Stimulated activated CD4-positive, alpha-beta T cell treated with anti-CD3 and anti-CD28 coated beads, TNF-alpha, amount 100 ng/mL, for 1 hour (primary cell): ENCODE measurements at places on chromosomes 1 and 21.

- no peak for DNase-seq
Observed at GRCh38 chr1:4638345-4638729, 16.1 kb upstream of the AJAP1 start.

GRCh38 chr1:245313576-245313975, 158.8 kb downstream of the KIF26B start:
- DNase-seq, result no peak

- DNase-seq, result no peak
Observed at GRCh38 chr1:63101336-63101735, 221.0 kb upstream of the FOXD3 start.

DNA sequence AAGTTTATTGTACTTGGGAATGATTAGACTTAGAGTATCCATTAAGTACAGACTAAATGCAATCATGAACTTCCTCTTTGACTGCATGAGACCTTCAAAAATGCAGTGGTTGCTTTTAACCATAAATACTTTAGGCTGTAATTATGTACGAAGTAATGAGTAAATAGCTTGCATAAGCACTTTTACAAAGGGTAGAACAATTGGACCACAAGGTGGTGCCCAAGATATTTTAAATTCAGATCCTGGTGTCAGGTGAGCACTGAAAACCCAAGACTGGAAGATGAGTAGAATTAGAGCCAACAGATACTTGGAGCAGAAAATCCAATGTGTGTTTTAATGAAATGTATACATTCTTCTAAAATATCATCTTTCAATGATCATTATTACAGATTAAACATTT, 43.4 kb upstream of the RHOU start:
- DNase-seq, result no peak

GRCh38 chr1:206905295-206906164, 8.3 kb downstream of the IL24 start:
- DNase-seq, result no peak

DNA sequence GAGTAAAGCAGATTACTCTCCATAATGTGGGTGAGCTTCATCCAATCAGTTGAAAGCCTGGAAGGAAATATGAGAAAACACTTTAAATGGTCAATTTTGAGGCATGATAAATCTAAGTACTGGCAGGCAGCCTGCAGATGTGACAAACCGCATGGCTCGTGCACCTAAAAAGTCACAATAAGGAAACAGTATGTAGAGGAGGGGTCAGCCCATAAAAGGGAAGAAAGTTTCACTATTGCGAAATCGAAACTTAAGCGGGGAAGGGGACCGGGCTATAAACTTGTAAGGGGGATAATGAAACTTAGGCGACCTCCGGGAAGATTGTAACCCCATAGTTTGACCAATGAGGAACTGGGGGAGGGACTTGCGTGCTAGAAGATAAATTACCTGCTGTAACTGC, 109.8 kb downstream of the PLPPR4 start:
- no peak for DNase-seq

- no peak for DNase-seq
Observed at GRCh38 chr1:71561206-71561605, 480.4 kb upstream of the ZRANB2 start.

- DNase-seq, result no peak
Observed at GRCh38 chr1:176466514-176466913, 3.5 kb downstream of the PAPPA2 start.

DNA sequence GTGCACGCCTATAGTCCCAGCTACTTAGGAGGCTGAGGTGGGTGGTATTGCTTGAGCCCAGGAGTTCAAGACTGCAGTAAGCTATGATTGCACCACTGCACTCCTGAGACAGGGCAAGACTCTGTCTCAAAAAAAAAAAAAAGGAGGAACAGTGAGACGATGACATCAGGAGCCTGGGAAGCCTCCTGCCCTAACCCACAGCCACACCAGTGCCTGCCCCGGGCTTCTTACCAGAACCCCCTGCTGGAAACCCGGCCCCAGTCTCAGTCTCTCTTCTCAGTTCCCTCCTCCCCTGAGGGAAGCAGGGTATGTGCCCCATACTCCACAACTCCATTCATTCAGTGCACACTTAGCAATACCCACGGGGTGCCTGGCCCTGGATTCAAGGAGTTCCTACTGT, 9.1 kb downstream of the COL8A2 start:
- DNase-seq, result no peak

GRCh38 chr1:166128195-166128594, 38.6 kb downstream of the FAM78B start:
- DNase-seq, result no peak

GRCh38 chr1:153565529-153566374, at the start of gene S100A2:
S100A2 (minus strand) TSS chr1:153565844; CDS start chr1:153563877, 1,967 bp downstream.
- DNase-seq, result peak; percentile 17

DNA sequence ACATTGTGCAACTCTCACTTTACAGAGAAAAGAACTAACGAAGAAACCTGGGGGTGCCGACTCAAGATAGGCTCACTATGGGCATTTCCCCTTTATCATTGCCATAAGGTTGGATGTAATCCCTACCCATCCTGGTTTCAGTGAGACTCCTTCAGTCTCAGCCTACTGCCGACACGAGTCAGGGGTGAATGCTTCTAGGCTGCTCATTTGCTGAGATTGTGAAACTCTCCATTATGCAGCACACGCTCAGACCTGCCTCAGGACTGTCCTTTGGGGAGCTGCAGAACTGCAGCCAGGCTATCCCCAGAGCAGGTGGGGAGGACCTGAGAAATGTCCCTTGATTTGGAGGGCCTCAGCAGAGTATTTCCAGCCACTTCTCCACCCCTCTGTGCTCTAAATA, 22.2 kb downstream of the TSHB start:
- no peak for DNase-seq

GRCh38 chr1:65812065-65812464, 19.4 kb downstream of the PDE4B start:
- no peak for DNase-seq

DNA sequence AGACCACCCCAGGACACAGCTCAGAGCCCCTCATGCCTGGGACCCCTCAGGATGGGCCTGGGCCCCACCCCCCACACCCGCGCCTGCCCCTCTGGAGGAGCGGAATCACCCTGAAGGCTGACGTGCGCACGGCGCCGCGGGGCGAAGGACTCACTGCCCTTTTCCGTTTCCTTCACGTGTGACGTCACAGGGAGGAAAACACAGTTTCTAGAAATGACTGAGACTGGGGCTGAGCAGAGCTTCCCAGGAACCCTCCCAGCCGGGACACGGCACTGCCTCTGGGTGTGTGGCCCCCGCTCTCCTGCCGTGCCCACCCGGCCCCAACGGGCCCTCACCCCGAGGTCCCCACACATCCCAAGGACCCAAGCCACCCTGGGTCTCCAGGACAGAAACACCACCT, 5.4 kb upstream of the TNFRSF4 start:
- DNase-seq, result no peak

DNA sequence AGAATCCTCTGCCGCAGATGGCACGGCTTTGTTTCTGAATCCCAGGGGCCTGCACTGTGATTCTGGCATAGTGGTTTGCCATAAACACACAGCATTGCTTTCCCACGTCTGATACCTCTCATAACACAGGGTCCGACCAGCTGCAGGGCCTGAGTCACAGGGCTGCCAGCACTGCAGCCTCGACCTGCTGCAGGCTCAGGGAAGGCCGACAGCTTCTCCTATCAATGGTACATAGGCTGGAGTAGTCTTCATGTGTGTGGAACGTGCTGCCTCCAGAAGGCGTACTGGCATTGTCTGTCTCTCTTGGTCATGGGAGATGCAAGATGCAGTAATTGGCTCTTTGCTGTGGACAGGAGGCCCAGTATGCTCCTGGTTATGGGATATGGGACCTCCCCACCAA, 53.5 kb upstream of the PDE9A start:
- no peak for DNase-seq

DNA sequence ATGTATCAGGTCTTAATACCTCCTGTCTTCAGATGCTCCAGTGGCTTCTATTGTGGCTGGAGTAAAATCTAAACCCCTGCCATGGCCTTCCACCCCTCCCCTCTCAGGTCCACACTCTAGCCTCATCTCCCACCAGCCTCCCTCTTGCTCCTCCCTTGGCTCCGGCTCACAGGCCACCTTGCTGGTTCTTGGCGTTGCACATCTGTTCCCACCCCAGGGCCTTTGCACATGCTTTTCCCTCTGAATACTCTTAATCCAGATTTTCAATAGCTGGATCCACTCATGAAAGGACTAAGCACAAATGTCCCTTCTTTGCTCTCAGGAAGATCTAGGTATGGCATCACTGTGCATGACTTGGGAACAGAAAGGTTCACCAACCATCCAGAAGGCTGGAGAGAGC, 415.4 kb upstream of the VAMP3 start:
- DNase-seq, result no peak

- DNase-seq, result no peak
Observed at GRCh38 chr1:218945050-218945449, 228.6 kb upstream of the LYPLAL1 start.

DNA sequence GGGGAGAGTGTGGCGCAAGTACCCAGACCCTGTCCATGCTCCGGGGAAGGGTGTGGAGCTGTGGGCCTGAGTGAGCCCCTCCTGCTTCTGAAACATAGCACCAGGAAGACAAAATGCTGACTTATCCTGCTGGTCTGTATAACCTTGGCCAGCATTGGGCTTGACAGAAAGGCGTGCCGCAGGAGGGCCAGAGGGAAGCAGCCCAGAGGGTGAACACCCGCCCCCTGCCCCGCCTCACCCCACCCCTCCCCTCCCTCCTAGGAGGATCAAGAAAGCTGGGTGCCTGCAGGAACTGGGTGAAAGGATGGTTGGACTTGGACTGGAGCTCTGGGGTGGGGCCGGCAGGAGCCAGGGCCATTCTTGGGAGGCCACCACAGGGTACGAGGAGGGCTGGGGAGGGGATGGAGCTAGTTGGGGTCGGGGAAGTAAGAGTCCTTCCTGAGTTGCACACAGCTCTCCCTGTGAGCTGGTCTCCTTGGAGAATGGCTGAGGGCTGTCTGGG, 27.1 kb downstream of the PTPRF start:
- no peak for DNase-seq

- DNase-seq, result no peak
Observed at GRCh38 chr1:93662481-93663207, 19.0 kb downstream of the BCAR3 start.

GRCh38 chr1:94236013-94236491, 1.3 kb downstream of the ARHGAP29 start:
- no peak for DNase-seq

DNA sequence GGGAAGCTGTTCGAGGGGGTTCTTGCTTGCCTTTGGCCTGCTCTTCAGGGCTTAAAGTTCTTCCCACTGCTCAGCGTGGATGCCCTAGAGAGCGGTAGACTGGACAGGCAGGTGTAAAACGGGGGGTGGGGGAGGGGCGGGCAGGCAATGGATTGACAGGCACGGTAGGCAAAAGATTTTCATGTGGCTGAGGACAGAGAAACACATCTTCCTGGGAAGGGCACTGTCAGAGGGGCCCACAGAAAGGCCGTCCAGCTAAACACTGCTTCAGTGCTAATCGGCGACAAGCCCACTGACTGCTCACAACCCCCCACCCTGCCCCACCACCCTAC, 412 bp downstream of the ABCA4 start:
- DNase-seq, result no peak

DNA sequence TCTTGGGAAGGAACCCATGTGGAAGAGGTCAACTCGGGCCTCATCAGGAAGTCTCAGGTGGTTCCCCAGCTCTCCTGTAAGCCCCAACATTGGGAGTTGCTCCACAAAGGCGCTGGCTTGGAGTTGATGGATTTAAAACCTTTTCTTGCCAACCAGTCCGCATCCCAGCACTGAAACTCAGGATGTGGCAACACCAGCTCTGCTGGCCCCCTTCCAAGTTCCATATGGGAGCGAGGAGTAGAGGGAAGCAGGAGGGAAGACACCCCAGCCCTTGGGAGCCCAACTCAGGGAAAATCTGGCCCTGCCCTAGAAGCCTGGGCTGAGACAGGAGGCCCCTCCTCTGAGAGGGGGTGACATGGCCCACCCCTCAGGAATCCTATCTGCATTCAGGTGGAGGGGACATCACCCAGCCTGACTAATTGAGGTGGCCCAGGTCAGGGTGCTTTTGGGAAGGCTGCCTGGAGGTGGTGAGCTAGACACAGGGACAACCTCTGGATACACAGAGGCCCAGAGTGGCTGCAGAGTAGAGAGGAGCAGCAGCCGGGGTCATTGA, 33.1 kb upstream of the DMBX1 start:
- no peak for DNase-seq

DNA sequence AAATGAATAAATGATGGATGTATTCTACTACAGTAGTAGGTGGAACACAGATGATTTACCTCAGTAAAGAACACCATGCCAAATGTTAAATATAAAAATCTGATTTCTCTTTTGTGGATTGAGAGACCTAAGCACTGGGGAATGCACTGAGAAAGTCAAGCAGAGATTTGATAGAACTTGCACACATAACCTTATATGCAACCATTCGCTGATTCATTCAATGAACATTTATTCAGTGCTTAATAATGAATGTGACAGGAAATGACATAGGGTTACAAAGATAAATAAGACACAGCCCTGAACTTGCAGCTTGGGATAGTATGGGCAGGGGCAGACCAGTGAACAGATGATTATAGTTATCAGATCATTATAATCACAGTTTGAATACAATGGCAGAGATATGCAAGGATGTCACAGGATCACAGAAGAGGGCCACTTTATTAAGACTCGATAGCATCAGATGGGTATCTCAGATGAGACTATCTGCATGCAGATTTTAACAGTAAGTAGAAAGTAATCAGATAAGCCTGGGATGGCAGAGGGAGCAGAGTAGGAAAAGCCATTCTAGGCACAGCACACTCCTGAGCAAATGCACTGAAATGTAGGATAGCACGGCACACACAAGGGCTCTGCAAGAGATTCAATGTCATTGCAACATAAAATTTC, 169.4 kb downstream of the ASTN1 start:
- DNase-seq, result no peak

- DNase-seq, result no peak
Observed at GRCh38 chr1:196590012-196590708, 18.1 kb downstream of the KCNT2 start.

- DNase-seq, result no peak
Observed at GRCh38 chr21:35046263-35046624, 2.9 kb downstream of the RUNX1 start.

GRCh38 chr1:26666855-26667254, 29.0 kb upstream of the ARID1A start:
- DNase-seq, result no peak

DNA sequence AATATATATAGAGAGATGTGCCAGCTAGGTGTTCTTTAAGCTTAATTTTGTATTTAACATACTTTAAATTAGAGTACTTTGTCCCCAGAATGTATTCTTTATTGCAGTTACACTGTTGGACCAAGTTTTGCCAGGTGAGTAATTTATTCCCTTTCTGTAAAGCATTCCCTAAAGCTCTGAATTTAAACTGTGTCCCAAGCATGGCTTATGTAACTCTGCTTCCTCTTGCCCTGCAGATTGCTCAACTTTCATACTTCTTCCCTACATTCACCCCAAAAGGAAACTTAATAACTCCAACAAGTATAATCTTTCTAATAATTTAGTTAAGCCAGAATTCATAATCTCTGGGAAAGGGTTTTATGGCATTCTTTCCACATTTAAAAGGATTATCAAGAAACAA, 5.6 kb downstream of the LYPLAL1 start:
- no peak for DNase-seq

- DNase-seq, result no peak
Observed at GRCh38 chr1:217617126-217617525, 13.8 kb downstream of the GPATCH2 start.

- DNase-seq, result no peak
Observed at GRCh38 chr1:168050307-168050706, 86.4 kb downstream of the GPR161 start.

GRCh38 chr1:118692143-118692542, 296.0 kb downstream of the TBX15 start:
- DNase-seq, result no peak

GRCh38 chr1:206586501-206587445, 25.5 kb downstream of the EIF2D start:
- DNase-seq, result no peak

GRCh38 chr1:211381481-211382181, 55.0 kb downstream of the TRAF5 start:
- DNase-seq, result no peak
